ENCODE measurements at places on chromosomes 16 and 17.

GRCh38 chr17:40352237-40352778, 12.2 kb downstream of the GJD3 start:
- DNase-seq = no peak

DNA sequence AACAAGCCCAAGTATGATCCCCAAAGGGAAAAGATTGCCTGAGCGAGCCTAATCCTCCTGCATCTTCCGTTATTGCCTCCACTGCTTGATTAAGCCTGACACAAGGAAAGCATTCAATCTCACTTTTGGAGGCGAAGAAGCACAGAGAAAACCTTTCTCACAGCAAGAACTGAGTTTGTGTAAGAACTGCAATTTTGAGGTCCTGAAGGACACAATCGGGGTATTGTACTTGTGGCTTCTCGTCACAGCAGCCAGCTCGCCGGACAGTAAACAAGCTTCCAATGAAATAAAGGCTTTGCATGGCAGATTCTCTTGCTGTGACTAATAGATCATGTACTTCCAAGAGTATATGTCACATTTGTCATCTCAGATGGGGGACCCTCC, 18.7 kb upstream of the FOXF1 start:
- no peak for DNase-seq

DNA sequence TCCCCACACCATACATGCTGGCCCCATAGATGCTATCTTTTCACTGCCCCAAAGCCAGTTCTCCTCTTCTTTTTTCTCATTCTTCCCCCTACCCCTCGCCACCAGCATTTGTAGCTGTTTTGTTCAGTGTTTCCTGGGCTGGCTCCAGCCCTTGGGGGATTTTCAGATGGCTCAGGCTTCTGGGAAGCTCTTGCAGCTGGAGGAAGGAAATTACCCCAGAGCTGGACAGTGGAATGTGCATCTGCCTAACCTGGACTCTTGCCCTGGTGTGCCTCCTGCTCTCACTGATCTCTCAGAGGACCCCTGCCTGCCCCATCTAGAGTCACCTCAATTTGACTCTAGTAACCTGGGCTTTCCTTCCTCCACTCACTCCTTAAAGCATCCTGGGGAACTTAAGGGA, 82.8 kb downstream of the MYH13 start:
- no peak for DNase-seq

GRCh38 chr17:64658931-64659330, 3.2 kb downstream of the SMURF2 start:
- no peak for DNase-seq

DNA sequence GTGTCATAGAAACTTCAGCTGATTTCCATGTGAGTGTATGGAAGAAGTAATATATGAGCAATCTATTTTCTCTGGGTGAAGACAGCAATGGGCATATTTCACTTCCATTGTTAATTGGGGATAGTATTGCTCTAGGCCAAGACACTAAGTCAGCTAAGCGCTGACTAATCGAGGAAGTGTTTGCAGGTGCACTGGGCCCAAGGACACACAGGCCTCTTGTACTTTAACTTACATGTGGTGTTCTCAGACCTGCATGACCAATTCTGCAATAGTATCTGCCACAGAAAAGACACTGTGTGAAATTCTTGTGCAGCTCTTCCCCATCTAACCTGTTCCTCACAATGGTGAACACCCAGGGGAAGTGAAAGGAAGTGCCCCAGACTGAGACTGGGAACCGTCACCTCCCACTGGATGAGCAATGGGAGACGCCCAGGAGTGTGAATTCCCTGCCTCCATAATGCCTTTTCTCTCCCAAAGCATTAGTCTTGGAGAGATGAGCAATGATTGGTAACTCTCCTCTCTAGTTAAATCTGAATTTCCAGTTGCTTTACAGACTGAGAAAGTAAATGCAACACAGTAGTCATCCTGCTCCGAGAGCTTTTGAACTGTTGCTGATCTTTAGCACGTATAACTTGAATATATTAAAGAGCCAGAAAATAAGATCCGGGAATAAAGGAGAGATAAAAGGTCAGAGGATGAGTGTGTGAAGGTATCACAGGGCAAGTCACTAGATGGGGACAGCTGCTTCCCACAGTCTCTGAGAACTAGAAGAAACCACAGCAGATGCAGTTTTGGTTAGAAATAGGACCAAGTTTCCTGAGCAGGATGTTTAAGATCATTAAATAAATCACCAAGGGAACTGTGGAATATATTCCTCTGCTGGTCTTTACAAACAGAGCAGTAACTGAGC, 82.6 kb downstream of the CDK5R1 start:
- no peak for DNase-seq

- no peak for DNase-seq
Measured at GRCh38 chr17:38739305-38739704, 8.8 kb downstream of the PCGF2 start.

DNA sequence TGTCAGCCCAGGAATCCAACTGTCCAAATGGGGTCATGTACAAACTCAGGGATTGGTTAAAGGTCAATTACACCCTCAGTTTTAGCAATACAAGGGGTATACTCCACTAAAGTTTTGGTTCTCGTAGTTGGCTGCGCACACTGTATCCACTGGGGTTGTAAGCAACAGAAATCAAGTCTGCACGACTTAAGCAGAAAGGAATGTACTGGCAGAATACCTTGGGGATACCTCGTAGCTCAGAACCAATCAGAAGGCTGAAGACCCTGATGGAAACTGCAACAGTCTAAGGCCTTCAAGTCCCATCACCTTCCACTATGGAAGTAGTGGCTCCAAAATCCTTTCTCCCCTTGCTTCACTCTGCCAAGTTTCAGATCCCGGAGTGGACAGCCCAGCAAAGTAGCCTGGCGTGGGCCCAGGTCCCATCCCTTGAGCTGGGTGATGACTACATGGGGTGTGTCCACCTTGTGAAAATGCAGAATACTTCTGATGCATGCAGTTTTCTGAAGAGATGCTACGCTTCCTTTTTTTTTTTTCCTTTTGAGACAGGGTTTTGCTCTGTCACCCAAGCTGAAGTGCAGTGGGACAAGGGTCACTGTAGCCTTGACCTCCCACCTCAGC, 21.1 kb upstream of the RPH3AL start:
- no peak for DNase-seq

- no peak for DNase-seq
Measured at GRCh38 chr16:54477714-54478113, 191.1 kb upstream of the IRX3 start.

- DNase-seq = no peak
Measured at GRCh38 chr16:1474082-1474795, 589 bp downstream of the CLCN7 start.

DNA sequence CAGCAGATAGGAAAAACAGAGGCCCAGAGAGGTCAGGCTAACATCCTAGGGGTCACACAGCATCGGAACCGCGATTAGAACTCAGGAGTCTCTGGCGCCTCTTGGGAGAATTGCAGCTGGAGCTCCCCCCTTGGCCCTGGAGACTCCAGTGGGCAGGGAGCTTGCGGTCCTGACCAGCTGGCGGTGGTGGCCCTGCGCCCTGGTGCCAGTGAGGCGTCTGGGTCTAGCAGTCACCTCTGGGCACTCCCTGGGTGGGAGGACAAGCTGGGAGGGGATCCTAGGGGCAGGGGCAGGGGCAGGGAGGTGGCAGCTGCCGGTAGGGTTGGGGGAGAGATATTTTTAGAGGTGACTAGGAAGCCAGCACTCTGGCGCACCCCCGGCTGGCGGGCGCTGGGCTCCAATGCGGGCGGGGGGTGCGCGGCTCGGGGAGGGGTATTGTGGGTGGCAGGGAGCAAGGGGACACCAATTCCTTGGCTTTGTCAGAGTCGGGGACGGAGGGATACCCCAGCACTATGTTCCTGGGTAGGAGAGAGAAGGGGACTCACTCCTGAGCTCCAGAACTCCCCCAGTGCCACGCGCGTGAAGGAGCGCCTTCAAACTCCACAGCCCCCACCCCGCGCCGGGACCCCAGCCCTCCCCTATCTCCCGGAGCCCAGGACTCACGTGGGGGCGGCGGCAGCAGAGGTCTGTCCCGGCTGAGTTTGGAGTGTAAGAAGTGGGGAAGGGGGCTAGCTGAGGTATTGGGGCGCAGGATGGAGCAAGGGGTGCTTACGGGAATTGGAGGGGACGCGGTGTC, 584 bp downstream of the PHOSPHO1 start:
- DNase-seq = no peak

DNA sequence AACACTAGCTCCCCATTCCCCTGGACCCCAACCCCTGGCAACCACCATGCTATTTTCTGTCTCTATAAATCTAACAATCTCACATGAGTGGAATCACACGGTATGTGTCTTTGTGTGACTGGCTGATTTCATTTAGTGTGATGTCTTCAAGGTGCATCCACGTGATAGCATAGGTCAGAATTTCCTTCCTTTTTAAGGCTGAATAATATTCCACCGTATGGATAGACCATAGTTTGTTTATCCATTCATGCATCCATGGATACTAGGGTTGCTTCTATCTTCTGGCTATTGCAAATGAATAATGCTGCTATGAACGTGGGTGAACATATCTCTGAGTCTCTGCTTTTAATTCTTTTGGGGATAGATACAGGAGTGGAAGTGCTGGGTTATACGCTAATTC, 43.9 kb downstream of the TMEM235 start:
- no peak for DNase-seq
